Kidney epithelial cell (primary cell): ENCODE measurements at places on chromosomes 1 and 21.

DNA sequence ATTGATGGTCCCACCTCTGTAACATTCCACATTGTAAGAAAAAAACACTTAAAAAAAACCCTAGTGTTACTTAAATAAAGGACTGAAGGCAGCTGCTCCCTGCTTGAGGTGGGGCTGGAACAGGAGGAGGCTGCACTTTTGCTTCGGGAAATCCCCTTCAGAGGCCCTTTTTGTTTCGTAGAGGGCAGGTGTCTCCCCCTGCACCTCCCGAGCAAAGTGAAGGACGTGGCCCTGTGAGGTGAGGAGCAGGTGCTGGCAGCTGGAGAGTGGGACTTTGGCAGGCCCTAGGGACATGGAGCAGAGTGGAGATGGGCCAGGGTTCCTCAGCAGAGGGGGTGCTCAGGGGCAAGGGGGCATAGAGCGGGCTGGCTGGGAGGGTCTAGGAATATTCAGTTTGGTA, 33.4 kb upstream of the WNT4 start:
- DNase-seq: no peak

- no peak for DNase-seq
These were observed 132.4 kb downstream of the DSCAM start for GRCh38 chr21:40714536-40714935.

DNA sequence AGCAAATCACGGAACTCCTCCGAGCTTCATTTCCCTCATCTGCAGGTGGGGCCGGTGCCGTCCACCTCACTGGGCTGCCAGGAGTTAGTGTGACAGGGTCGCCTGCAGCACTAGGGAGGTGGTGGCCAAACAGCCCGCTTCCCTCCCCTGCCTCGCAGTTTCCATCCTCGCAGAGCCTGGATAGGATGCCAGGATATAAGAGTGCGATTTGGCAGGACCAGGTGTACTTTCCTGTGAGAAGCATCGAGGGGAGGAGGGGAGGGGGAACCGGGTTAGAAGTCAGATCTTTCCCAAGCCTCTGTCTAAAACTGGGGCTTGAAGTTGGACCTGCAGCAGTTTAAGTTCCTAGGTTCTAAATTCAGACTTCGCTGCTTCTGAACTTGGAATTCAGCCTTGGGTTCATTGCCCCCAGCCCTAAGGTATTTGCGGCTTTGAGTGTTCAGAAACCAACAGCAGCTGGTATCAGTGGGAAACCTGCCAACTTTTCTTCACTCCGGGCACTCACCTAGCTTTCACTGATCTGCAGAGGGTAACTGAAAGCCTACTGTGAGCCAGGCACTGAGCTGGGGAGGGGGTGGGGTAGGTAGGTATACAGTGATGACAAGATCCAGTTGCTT, 1.7 kb upstream of the JUN start:
- peak; percentile 81 for DNase-seq

DNA sequence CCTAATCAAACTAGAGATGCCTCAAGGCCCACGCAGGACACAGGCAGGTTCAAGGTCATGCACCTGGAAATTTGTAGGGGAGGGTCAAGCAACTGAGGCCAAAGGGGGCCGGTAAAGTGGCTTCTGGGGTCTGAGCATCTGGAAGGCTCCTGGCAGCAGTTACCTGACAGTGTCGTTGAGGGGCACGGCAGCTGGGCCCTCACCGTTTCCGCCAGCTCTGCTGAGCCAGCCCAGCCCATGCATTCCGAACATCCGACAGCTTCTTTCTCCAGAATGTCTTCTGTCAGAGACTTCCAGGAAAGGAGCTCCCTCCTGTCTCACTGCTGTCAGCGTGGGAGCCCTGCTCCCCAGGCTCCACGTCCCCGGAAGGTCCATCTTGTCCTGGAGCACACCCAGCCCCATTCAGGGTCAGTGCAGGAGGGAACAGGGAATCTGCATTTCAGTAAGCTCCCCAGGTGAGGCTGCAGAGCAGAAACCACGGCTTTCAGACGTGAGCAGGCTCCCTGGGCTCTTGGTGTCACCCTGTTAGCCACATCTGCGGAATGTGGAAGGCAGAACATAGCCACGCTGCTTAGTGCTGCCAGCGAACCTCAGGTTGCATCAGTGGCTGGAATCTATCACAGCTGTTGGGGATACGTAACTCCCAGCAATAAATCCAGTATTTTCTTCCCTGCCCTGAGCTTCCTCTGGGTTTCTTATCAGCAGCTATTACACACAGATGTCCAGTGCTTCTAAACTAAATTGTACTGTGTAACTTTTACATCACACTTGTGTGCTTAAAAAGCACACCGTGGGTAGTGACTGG, 36.3 kb upstream of the FAM3B start:
- no peak for DNase-seq
